Naive thymus-derived CD8-positive, alpha-beta T cell (primary cell): ENCODE measurements at places on chromosomes 6 and 20. TPM values are rescaled to one million over a fixed set of nuclear protein-coding genes. Genes with fewer than 3 reads are reported as not detected.

DNA sequence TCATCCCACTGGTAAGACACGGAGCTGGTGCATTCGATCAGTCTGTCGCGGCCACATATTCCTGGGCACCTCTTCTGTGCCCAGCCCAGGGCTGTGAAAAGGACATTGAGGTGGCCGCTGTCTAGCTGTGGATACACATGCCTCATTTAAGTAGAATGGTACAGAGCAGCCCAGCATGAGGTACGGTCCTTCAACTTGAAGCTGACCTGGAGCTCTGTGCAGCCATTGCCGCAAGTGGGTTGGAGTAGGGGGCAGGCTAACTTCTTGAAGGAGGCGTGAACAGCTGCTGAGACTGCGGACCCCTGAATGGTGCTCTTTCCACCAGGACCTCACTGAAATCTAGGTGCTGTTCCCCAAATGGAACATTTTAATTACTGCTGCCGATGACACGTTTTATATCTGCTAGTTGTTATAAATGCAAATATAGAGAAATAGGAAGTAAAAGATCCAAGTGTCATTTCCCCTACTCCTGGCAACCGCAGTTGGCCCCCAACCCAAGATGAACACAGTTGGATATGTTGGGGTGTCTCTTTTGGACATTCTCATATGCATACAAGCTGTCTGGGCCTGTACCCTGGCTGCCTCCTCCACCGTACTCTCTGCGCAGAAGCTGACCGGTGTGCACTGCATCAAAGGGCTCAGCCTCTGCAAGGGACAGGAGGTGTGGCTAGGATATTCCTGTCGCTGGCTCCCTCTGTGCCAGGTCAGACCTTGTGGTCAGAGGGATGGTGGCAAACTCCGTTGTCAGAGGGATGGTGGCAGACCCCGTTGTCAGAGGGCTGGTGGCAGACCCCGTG, 86.1 kb downstream of the CDC5L start:
- peaks cover 2% of the 10 kb centered on the region for H3K27me3 ChIP-seq
- H3K27ac ChIP-seq, result no peak overlapping the region
- H3K4me1 ChIP-seq, result no peaks in the 10 kb centered on the region
- no peak for DNase-seq

DNA sequence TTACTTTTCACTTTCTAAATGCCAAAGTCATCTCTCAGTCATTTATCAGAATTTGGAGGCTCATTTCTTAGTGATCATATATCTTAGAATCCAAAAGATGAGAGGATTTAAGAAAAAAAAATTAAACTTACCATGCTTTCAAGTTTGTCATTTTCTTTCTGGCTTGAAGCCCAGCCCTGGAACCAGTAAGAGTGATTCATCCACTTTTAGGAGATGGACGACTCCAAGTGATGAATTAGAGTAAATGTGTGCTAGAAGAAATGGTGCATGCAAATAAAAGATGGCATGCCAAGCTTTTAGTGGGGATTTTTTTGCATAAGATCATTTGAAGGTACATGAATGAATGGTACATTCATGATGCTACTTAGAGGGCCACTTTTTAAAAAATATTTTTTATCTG, 20.1 kb downstream of the PLCB1 start:
- no peak overlapping the region for H3K27ac ChIP-seq
- H3K27me3 ChIP-seq, result no peaks in the 10 kb centered on the region
- DNase-seq, result no peak
- no peaks in the 10 kb centered on the region for H3K36me3 ChIP-seq
- peaks cover 54% of the 10 kb centered on the region for H3K4me1 ChIP-seq

GRCh38 chr6:40359808-40360207, 227.4 kb downstream of the LRFN2 start:
- peaks cover 4% of the 10 kb centered on the region for H3K27me3 ChIP-seq
- no peaks in the 10 kb centered on the region for H3K4me1 ChIP-seq
- H3K27ac ChIP-seq, result no peak overlapping the region
- H3K36me3 ChIP-seq, result peaks cover under 1% of the 10 kb centered on the region

GRCh38 chr20:48562586-48563116, 265.1 kb downstream of the PREX1 start:
- H3K27ac ChIP-seq, result no peak overlapping the region
- H3K4me3 ChIP-seq, result no peak overlapping the region
- no peaks in the 10 kb centered on the region for H3K4me1 ChIP-seq
- H3K27me3 ChIP-seq, result peaks cover 10% of the 10 kb centered on the region
- H3K36me3 ChIP-seq, result no peaks in the 10 kb centered on the region

DNA sequence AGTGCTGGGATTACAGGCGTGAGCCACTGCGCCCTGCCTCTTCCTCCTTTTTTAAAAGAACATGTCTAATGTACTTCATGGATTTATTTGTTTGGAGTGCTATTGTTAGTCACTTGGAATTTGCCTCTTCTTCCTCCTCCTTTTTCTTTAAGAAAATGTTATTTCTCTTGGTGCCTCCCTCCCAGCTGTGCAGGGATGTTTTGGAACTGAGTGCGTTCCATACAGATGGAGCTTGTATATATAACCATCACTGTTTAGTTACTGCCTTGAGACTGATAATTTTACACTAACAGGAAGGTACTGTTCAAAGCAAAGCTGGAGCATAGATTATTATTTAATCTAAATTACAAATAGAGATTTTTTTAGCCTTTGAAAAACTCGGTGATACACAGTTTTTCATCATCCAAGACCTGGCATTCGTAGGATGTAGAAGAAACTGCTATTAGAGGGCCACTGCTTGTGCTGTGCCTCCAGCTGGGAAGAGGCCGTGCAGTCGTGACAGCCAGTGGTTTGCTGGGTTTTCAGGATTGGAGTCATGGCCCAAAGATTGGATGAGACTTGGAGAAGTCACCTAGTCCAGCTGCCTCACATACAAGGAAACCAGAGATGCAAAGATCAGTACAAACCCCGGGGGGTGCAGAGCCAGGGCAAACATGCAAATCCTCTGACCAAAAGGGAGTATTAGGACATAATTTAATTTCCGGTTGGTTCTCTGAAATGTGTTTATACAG, 123.1 kb downstream of the PLEKHG1 start:
- DNase-seq, result no peak
- no peak overlapping the region for H3K4me3 ChIP-seq
- H3K27me3 ChIP-seq, result no peaks in the 10 kb centered on the region
- no peaks in the 10 kb centered on the region for H3K36me3 ChIP-seq
- H3K27ac ChIP-seq, result no peak overlapping the region
- peaks cover 2% of the 10 kb centered on the region for H3K4me1 ChIP-seq

The LY6G5C gene
- total RNA-seq, result 5.5 TPM

The NDRG3 gene
- total RNA-seq, result 32.8 TPM
